ENCODE measurements at places on chromosomes 6 and 20. TPM values are rescaled to one million over a fixed set of nuclear protein-coding genes. Genes with fewer than 3 reads are reported as not detected.

MACROD2 gene
- not detected for total RNA-seq

TREML1 gene
- not detected for total RNA-seq

ZNF322 gene
- 11.1 TPM for total RNA-seq

TJAP1 gene
- 42.3 TPM for total RNA-seq

ZSCAN23 gene
- total RNA-seq: 1.3 TPM

HDGFL1 gene
- total RNA-seq: not detected

CTAGE9 gene
- total RNA-seq: not detected

KCTD20 gene
- total RNA-seq: 51.9 TPM

CFB gene
- not detected for total RNA-seq

SUMO4 gene
- 3.0 TPM for total RNA-seq

FNDC11 gene
- 0.08 TPM for total RNA-seq

OSTM1 gene
- total RNA-seq: 18.9 TPM

ZSWIM3 gene
- total RNA-seq: 4.5 TPM

MBOAT1 gene
- total RNA-seq: 10.8 TPM

CASS4 gene
- 2.8 TPM for total RNA-seq

CST5 gene
- total RNA-seq: not detected

PSORS1C1 gene
- not detected for total RNA-seq

Measured in activated CD8-positive, alpha-beta memory T cell treated with anti-CD3 and anti-CD28 coated beads for 36 hours (primary cell).